ENCODE measurements at places on chromosomes 1 and 21. TPM values are rescaled to one million over a fixed set of nuclear protein-coding genes. Genes with fewer than 3 reads are reported as not detected.

NBPF4 gene
- not detected for total RNA-seq

PALMD gene
- total RNA-seq: 7.0 TPM

NTMT2 gene
- not detected for total RNA-seq

PLEKHN1 gene
- total RNA-seq: 0.21 TPM

GRCh38 chr1:9350013-9350908, 57.6 kb downstream of the SPSB1 start:
- DNase-seq: no peak

DNA sequence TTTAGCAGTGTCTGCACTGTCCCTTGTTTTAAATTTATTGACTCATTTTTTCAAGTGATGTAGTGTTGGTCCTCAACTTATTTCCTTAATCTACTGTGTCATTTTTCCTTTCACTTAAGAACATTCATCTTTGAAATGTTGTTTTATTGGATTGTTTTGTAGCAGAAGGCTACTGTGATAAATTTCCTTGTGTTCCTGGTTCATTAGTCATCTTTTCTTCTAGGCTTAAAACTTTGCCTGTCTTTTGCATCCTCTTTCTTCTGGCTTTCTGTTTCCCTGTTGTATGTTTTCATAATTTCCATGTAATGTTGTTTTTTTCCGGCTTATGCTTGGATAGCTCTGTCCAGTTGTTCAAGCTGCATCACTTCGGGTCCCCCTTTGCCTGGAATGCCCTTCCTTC, 61.9 kb downstream of the UBE2T start:
- no peak for DNase-seq

DNA sequence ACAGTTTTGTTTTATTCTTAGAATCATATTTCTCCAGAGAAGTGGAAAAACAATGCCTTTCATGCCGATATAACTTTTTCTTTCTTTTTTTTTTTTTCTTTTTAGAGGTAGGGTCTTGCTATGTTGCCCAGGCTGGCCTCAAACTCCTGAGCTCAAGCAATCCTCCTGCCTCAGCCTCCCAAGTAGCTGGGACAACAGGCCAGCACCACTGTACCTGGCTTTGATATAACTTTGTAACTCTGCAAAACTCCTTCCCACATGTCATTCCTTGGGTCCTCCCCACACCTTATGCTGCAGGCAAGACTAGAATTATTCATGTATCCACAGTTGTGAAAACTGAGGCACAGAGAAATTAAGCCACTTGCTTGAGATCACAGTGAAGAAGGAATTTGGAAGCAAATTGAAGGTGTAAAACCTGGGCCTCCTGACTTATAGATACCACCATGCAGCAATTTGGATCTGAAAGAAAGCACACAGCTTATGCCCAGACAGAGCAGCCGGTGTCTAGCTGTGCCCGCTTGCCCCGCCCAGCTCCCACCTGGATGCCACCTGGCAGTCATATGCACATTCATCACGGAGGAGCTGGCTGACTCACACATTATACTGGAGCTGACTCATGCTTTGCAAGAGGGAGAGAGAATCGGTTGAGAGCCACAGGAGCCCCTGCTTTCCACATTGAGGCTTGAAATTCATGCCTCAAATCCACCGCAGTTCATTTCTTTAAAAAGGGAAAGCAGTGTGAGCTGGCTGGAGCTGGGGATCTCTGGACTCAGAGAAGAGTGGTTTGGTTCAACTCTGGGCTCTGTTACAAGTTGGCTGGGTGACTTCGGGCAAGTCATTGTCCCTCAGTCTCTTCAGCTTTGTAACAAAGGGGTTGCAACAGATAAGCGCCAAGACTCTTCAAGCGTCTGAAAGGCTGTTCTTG, 8.3 kb upstream of the SLC2A1 start:
- DNase-seq: no peak

DNA sequence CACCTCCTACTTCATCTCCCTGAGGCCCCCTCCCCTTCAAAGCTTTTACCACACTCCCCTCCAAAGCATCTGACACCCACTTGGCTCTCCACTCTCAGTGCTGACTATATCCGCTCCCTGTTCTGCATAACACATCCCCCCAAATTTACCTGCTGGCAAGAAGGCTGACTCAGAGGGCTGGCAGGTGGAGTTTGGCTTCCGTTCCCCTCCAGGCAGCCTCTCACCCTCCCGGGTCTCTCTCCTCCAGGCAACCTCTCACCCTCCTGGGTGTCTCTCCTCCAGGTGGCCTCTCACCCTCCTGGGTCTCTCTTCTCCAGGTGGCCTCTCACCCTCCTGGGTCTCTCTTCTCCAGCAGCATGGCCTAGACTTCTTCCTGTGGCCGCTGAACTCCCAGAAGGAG, 562.1 kb downstream of the NPHP4 start:
- no peak for DNase-seq

- no peak for DNase-seq
Measured at GRCh38 chr1:238488401-238488800, 597.7 kb upstream of the ZP4 start.

DNA sequence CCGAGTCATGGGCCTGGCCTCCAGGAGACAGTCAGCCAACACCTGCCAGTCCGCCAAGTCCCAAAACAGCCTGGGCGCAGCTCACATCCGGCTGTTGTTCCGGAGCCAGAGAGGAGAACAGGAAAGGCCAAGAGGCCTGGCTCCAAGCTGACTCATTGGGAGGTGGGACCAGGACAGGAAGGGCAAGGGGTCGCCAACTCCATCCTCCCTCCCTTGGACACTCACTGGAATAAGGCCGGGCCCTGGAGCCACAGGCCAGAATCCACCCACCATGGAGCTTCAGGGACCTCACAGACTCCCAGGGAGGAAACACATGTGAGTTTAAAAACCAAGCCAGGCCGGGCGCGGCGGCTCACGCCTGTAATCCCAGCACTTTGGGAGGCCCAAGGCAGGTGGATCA, 25.1 kb upstream of the CLIC4 start:
- DNase-seq: no peak
